ENCODE measurements at places on chromosomes 6 and 20.

DNA sequence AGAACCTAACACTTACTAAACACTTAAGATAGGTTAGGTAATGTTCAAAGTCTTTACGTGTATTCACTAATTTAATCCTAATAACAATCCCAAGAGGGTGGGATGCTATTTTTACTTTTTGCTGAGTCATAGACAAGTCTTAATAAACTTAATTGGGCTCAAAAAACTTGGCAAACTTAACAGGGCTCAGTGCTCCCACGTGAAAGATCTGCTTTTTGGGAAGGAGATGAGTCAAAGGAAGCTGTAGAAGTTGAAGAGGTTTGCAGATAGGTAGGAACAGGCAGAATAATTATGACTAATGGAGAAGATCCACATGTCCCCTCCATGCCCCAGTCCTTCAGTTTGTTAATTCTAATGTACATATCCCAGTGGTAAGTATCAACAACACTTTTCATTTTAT lies 44.5 kb upstream of the STMND1 start:
- no peak for DNase-seq

GRCh38 chr6:42690872-42691271 lies 31.5 kb downstream of the PRPH2 start:
- no peak for DNase-seq

DNA sequence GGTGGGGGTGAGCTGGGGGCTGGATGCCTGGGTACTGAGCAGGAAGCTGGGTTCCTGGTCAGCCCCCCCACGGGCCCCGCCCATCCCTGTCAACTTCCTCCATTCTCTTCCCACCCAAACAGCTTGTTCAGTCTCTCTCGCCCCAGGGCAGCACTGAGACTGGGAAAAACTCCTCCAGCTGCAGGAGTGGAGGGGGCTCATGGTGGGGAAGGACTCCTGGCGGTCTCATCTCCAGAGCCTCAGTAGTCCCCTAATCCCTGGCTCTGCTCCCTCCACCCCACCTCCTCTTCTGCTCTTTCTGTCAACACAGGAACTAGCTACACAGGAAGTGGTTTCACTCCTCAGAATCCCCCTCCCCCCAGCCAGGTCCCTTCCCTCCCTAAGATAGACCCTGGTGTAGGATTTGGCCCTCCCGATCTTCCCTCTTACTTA lies at the start of gene GPSM3:
Gene GPSM3 (minus strand): TSS at position 36 of the 432 bp plus-strand sequence. CDS start 130 bp downstream, outside the sequence.
- no peak for DNase-seq

DNA sequence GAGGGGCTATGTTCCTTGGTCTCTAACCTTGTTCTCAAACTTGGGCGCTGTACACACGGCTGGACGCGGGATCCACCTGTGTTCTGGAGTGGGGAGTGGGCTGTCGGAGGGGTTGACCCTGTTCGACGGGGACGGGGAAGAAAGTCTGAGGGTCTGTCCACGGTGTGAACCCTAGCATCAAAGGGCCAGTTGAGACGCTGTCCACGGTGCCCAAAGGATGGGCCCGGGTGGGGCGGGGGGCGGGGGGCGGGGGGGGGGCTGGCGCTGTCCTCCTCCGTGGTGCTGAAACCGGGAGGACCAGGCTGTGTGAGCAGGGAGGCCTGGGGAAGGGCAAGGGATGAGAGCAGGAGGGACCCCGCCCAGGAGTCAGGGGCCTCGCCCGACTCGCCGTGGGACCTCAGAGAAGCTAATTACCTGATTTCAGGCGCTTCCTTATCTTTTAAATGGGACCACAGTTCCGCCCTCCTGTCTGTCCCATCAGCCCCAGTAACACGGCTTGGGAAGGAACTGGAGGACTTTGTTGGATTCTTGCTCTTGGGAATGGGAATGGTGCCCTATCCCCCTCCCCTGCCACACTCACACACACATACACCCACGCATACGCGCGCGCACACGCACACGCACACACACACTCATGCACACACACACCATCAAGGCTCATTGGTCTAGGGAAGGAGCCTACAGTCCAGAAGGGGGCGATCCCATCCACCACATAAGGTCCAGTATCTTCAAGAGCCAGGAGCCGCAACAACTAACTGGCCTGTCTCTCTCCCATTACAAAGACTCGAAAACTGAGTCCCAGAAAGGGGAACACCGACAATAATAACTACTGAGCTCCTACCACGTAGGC lies 1.0 kb upstream of the VSTM2L start:
- DNase-seq = no peak

- no peak for DNase-seq
These were observed 67.4 kb upstream of the BMP2 start for GRCh38 chr20:6699921-6700562.

GRCh38 chr6:154234019-154234772 lies 122.4 kb downstream of the IPCEF1 start:
- DNase-seq = no peak

DNA sequence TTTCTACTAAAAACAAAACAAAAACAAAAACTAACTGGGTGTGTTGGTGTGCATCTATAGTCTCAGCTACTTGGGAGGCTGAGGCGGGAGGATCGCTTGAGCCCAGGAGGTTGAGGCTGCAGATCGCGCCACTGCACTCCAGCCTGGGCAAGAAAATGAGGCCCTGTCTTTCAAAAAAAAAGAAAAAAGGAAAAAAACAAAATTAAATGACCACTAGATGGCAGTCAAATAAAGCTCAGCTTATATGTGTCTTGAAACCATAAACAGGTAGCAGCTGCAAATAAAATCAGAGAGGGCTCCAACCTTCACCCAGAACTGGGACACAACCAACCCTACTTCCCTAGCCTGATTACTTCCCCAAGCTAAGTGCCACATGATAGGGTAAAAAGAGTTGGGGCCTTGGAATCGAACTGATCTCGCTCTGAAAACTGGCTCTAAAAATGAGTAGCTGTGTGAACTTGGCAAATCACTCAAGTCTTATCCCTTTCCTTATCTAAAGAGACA lies 67.1 kb upstream of the ADGRF4 start:
- peak; percentile 1 for DNase-seq

DNA sequence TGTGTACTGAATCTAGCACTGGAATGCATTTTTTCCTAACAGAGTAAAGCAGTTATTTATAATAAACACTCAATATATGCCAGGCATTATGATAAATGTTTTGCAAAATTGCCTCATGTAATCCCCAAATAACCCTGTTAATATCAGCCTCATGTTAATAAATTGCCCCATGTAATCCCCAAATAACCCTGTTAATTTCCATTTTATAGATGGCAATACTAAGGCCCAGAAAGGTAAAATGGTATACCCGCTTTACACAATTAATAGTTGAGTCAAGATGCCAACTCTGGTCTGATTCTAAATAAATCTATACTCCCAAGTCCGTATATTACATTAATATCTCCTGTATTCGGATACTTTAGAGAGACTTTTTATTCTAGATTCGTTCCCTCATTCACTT lies 6.3 kb downstream of the MYB start:
- no peak for DNase-seq

GRCh38 chr6:157089851-157090250 lies 233.5 kb downstream of the TMEM242 start:
- DNase-seq = no peak

DNA sequence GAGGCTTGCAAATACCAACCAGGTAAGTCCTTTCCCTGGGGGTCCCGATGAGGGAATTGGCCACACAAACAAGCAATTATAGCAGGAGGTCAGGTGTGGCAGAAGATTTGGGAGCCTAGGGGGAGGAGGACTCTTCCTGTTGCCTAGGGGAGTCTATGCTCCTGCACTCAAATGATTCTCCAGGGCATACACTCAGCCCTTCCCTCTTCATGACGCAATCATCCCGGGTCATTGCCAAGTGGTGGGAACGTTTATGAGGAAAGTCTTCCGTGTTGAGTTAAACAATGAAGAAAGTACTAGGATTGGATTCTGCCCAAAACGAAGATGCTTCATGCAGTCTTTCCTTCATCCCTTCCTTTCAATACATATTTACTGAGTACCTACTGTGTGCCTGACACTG lies 186.5 kb upstream of the TSHZ2 start:
- no peak for DNase-seq

- no peak for DNase-seq
These were observed 31.9 kb downstream of the NDUFAF5 start for GRCh38 chr20:13816757-13817156.

DNA sequence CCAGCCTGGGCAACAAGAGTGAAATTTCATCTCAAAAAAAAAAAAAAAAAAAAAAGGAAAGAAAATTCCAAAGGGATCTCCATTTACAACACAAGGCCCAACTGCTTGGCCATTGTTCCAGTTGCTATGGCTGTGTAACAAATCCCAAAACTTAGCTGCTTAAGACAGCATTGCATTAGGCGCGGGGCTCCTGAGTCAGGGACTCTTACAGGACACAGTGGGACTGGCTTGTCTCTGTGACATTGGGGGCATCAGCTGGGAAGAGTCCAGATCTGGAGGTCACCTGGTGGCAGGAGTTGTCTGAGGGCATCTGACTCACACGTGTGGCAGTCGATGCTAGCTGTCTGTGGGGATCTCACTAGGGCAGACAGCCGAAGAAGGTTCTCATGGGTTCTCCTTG lies 35.6 kb downstream of the TTLL9 start:
- DNase-seq = no peak

DNA sequence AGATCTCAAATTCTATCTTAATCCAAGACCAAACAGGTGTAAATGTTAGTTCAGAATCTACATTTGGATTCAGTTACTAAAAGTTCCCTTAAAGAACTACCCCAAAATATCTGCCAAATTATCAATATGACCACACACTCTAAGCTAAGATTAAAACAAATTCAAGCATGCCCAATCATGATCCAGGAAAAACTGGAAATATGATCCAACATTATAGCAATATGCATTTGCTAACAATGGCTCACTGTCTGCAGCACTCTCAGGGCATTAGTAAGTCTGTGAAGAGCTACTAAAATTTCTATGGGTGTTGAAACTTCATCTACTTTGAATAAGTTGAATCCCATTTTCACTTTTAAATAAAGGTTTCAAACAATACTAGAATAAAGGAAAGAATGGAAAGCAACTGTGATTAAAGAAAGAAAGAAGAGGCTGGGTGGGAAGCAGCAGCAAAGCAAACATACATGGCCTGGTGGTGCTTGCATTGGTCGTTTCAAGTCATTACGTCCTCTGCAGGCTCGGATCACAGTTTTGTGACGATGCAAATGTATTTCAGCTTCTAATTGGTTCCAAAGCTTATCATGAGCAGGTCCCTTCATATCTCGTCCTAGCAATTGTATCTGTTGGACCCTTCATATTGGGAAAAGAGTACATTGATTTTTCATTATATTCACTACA lies 29.2 kb downstream of the GOPC start:
- peak; percentile 15 for DNase-seq

- no peak for DNase-seq
These were observed 28.6 kb downstream of the DIDO1 start for GRCh38 chr20:62897666-62898065.

- no peak for DNase-seq
These were observed at the start of the genes DUSP15 and TTLL9 for GRCh38 chr20:31869942-31870725. TSS of gene DUSP15 (minus strand) at chr20:31870527. CDS start at chr20:31870337, 190 bp downstream. TSS of gene TTLL9 (plus strand) at chr20:31870634. CDS start at chr20:31871127, 493 bp downstream.

- DNase-seq = no peak
These were observed 79.2 kb downstream of the WDR27 start for GRCh38 chr6:169622618-169623017.

DNA sequence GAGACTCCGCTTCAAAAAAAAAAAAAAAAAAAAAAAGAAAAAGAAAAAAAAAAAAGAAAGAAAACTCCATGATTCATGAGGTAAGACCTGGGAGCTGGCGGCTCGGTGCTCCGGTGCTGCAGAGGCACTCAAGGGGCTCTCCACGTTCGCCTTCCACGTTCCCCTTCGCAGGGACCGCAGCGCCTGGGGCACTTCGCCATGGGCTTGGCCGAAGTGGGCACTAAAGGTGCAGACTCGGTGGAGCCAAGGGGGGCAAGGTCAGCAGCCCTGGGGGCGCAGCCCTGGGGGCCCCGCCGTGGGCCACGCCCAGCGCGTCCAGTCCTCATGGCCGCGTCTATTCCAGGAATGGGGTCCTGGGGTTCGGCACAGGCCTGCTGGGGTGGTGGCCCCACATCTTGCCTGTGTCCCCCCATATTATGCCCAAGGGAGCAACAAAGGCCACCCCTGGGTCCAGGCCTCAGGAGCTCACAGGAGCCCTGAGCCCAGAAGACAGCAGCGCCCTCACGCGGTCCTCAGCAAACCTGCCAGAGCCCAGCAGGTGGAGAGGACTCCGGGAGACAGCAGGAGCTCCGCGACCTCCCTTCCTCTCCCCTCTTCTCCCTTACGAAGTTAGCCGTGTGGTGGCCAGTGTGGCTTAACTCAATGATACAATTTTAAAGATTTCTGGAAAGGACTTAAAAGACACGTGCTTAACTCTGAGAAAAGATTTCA lies 21.9 kb downstream of the ZBTB46 start:
- no peak for DNase-seq

GRCh38 chr6:42615518-42615917 lies 51.7 kb downstream of the UBR2 start:
- DNase-seq = no peak

GRCh38 chr6:148508401-148509041 lies 165.9 kb downstream of the SASH1 start:
- no peak for DNase-seq

- no peak for DNase-seq
These were observed 128.5 kb upstream of the CDYL start for GRCh38 chr6:4647414-4648365.

GRCh38 chr20:48722002-48722731 lies 105.6 kb downstream of the PREX1 start:
- no peak for DNase-seq

GRCh38 chr6:144104898-144105487 lies 9.6 kb upstream of the SF3B5 start:
- DNase-seq = peak; percentile 41

- DNase-seq = no peak
These were observed 87.1 kb downstream of the INSM1 start for GRCh38 chr20:20454850-20455627.

- DNase-seq = no peak
These were observed 162.4 kb downstream of the FRK start for GRCh38 chr6:115898246-115898645.

DNA sequence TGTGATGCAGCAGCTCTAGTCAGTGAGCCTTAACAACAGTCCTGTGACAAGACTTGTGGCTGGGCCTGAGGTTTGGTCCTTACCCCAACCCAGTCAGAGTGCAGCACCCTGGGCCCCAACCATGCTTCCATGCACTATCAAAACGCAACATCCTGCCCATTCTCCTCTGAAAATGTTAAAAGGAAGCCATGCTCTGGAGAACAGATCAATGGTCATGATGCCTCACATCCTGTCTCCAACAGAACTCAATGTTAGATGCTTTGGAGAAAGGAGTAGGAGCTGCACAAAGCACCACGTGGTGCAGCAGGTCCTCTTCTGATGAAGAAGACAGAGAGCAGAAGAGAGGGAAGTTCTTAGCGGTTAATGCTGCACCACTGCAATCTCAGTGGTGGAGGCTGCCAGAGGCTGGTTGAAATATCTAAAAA lies 41.9 kb downstream of the TRAM2 start:
- no peak for DNase-seq

DNA sequence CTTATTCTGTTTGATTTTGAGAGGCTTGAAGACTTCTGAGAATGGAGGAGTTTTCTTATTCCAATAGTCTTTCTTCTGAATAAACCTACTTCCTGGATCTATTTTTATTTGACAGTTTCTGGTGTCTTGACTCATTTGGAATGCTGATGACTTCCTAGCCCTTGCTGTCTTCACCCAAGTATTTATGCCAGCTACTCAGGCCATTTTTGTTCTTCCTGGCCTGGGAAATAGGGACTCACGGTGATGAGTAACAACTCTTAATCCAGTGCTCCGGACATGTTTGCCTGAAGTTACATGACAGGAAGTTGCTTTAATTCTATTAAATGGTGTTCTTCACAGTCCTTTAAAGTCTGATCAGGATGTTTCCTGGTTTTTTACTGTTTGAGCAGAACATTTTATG lies 272.1 kb upstream of the EYS start:
- no peak for DNase-seq

Data from NCI-H1048 (cell line).